Renal pelvis (tissue), 12 donors: ENCODE measurements at places on chromosomes 5 and 9. TPM values are rescaled to one million over a fixed set of nuclear protein-coding genes. Genes with fewer than 3 reads are reported as not detected.

Gene KLF9
- polyA plus RNA-seq: 8.4 TPM

Gene TMC1
- 1.2 TPM for polyA plus RNA-seq

- no peak for DNase-seq
Measured at GRCh38 chr9:18250053-18250452, 223.9 kb upstream of the ADAMTSL1 start.

- no peak for DNase-seq
Measured at GRCh38 chr9:27581826-27582225, 8.5 kb upstream of the C9orf72 start.

GRCh38 chr5:75512383-75513074 lies 838 bp downstream of the POLK start:
- DNase-seq: no peak

DNA sequence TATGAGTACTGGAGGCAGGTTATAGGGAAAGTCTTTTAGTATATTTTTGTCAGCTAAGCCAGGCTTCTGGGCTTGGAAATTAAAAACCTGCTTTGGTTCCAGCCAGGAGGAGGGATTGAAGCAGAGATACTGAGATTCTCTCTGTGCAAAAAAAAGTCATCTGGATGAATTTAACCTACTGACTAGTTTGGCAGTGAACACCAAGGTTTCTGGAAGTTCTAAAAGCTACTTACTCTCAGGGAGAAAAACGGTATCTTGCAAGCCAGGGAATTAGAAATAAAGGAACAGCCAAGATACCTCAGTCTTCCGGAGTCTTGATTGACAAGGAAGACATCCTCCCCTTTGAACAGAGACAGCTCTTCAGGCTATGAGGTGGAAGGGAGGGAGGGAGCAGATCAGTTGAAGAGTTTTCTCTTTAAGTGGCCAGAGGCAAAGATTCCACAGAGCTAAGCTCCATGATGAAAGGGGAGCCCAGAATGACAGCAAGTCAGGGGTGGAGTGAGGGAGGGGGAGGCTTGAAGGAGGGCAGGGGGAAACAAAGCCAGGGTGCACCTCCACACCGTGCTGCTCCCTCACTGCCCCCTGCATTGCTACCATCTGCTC lies 8.3 kb upstream of the ZBTB34 start:
- DNase-seq: no peak

DNA sequence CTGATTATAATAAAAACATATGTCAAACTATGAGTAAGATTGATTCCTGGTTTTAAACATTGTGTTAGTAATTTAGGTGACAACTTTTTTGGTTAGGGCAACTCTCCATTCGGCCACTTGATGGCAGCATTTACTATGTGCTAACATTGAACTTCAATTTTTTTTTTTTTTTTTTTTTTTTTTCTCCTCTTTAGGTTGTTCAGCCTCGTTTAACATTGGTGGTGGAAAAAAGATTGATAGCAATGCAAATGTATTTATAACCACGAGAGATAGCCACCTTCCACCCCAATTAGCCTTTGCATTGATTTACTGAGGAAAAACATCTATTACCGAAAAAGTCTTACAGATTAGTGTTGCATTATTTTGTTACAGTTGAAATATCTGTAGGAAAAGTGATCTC lies 159.1 kb downstream of the CSNK1G3 start:
- DNase-seq: peak; percentile 67

- no peak for DNase-seq
Measured at GRCh38 chr9:106583751-106584150, 279.2 kb upstream of the ZNF462 start.
